ENCODE measurements at places on chromosomes 11 and 22.

- DNase-seq, result no peak
Observed at GRCh38 chr11:67301313-67301921, 1.9 kb upstream of the SSH3 start.

DNA sequence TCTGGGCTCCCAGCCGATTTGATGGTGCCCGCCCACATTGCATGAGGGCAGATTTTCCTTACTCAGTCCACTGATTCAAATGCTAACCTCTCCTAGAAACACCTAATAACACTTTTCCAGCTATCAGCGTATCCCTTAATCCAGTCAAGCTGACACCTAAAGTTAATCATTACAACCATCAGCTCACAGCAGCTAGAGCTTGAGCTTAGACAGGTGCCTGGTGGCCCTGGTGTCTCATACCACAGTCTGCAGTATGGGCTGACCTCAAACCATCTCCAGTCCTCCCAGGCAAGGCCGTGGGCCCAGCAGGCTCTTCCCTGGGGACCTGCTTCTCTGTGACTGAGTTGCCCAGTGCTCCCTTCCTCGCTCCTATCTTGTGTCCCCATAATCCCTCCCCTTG, 174.4 kb upstream of the NECTIN1 start:
- no peak for DNase-seq

- DNase-seq, result no peak
Observed at GRCh38 chr11:100612766-100613165, 74.3 kb upstream of the ARHGAP42 start.

DNA sequence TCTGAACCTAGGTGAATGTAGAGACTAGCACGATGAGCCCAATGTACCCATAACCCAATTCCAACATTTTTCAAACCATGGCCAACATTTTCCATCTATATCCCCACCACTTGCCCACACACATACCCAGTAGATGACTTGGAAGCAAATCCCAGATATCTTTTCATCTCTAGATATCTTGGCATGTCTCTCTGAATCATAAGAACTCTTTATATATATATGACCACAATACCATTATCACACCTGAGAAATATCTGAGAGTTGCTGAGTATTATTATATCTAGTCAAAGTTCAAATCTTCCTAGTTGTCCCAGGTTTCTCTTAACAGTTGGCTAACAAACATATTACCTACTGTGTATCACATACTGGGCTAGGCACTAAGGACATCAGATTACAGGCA, 37.9 kb upstream of the NFRKB start:
- no peak for DNase-seq

GRCh38 chr22:24834845-24835570, 29.0 kb downstream of the SGSM1 start:
- DNase-seq, result no peak

- no peak for DNase-seq
Observed at GRCh38 chr11:69137151-69137844, 18.4 kb upstream of the SMIM38 start.

GRCh38 chr11:65741185-65741584, 20.6 kb upstream of the RNASEH2C start:
- no peak for DNase-seq

Measured in stimulated activated CD8-positive, alpha-beta memory T cell treated with anti-CD3 and anti-CD28 coated beads, Interleukin-4, amount 100 ng/mL, for 1 hour (primary cell).